ENCODE measurements at places on chromosomes 1 and 21.

GRCh38 chr1:63142001-63142400 is 180.4 kb upstream of the FOXD3 start:
- DNase-seq, result no peak

DNA sequence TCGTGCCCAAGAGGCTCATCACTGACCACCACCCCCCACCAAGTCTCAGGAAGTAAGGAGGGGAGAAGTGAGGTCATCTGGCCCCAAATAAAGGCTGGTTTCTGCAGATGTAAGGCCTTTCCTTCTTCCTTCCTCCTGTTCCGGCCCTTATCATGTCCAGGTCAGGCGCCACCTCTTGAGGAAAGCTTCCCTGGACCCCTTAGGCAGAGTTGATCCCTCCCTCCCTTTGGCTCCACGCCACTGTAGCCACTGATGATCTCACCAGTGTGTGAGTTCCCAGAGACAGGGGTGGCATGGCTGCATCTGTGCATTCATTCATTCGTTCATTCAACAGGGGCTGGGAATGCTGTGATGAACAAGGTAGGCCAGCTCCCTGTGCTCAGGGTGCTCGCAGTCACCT is 59.2 kb downstream of the TAS1R2 start:
- no peak for DNase-seq

DNA sequence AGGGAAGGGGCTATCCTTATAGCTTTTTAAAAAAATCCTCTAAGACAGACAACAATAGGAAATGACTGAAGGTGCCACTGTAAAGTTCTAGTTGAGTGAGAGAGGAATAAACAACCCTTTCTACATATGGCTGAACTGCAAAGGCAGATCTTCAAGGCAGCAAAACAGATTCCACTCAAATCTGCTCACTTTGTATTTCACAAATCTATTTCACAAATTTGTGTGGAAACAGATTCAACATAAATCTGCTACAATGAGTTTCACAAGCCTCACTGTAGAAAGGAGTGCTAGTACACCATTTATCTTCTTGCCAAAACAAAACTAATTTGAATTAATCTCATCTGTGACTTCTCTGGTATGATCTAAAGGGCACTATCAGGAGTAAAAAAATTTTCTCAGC is 451.3 kb downstream of the PLA2G4A start:
- DNase-seq, result no peak

- no peak for DNase-seq
These were observed 302.7 kb downstream of the HHAT start for GRCh38 chr1:210631399-210631798.

- DNase-seq, result no peak
These were observed 16.3 kb downstream of the MYSM1 start for GRCh38 chr1:58683519-58683918.

DNA sequence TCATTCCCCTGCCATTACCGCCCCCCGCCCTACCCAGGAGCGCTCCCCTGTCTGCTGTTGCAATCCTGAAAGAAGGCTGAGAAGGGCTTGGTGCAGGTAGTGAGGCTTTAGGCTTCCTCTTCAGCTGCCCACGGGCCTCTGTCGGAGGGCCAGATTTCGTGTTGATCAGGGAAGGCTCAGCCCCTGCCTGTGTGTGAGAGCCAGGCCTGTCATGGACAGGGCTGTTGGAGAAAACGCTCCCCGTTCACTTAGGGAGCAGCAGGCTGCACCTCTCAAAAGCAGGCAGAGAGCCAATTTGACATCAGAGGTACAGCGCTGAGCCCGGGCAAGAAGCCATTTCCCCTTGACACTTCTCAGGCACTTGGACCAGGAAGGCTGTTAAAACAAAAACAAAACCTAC is 19.0 kb downstream of the TEX35 start:
- no peak for DNase-seq

- peak; percentile 31 for DNase-seq
These were observed 38.5 kb downstream of the MSTO1 start for GRCh38 chr1:155648207-155649147.

DNA sequence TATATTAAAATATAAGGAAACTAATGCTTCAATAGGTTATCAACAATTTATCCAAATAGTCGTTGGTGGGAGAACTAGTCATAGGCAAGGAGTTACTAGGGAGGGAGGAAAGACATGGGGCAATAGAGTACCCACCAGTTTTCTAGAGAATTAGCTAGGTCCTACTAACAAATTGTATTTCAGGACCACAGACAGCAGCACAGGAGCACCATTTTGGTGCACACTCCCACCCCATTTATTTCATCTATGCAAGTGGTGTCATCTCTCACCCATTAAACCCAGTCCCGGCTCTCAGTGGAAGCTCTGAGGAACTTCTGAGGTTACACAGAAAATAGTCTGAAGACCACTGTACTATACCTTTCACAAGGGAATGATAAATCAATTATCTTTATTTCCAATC is 89.0 kb upstream of the BCAR3 start:
- DNase-seq, result no peak

Measured in breast epithelium (tissue), 4 donors.